A549 treated with CpdA at 1 μM for 4 hours (cell line): ENCODE measurements at places on chromosomes 6 and 20. TPM values are rescaled to one million over a fixed set of nuclear protein-coding genes. Genes with fewer than 3 reads are reported as not detected.

GUCA1A gene
- total RNA-seq, result not detected in 5 replicates

ABHD16B gene
- 0.05 TPM in 1 of 5 replicates, not detected in the others for total RNA-seq

CCN6 gene
- not detected in 5 replicates for total RNA-seq

JPH2 gene
- 0.58 to 0.99 TPM (median 0.83 TPM) in 5 replicates for total RNA-seq

CLPSL2 gene
- total RNA-seq, result 1.0 to 1.4 TPM in 2 of 5 replicates, not detected in the others

MED23 gene
- total RNA-seq, result 5.7 to 8.2 TPM (median 7.3 TPM) in 5 replicates

OR2H2 gene
- total RNA-seq, result not detected in 5 replicates

GSTA1 gene
- not detected in 5 replicates for total RNA-seq

TRAPPC3L gene
- total RNA-seq, result not detected in 5 replicates

PRR18 gene
- total RNA-seq, result 0.11 to 0.25 TPM (median 0.17 TPM) in 5 replicates
